ENCODE measurements at places on chromosomes 1 and 21.

GRCh38 chr1:78078358-78078757, 32.6 kb downstream of the GIPC2 start:
- DNase-seq: no peak

DNA sequence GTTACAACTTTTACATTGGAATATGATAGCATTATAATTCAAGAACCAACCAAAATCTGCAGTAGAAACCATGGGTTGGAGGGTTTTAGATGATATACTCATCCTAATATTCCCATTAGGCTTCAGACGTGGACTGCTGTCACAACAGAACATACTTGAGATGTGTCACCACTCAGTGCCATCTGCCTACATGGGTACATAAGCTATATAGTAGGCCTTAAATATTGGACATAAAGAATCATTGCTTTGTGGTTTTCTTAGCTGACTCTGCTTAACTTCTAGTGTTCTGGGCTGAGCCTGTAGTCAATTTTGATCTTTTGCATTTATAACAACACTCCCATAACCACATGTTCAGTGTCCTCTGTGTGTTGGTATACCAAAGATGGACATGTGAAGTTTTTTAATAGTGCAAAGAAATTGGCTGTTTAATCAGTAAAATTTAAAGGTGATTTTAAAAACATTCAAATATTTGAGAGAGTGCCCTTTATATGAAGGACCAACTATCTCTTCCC, 14.2 kb downstream of the RAP1A start:
- DNase-seq: no peak

- no peak for DNase-seq
Measured at GRCh38 chr1:10628685-10629084, 153.9 kb downstream of the PEX14 start.

GRCh38 chr1:173861731-173862145, 6.1 kb downstream of the GAS5 start:
- DNase-seq: no peak

- no peak for DNase-seq
Measured at GRCh38 chr1:150049926-150050325, 17.6 kb upstream of the VPS45 start.

- DNase-seq: no peak
Measured at GRCh38 chr1:29825941-29826415, 589.7 kb downstream of the PTPRU start.

GRCh38 chr1:230793463-230793745, 46.2 kb downstream of the CAPN9 start:
- no peak for DNase-seq

GRCh38 chr1:226364514-226364899, 43.4 kb downstream of the PARP1 start:
- DNase-seq: no peak

Data from germinal center (tissue), 1 donor.